ENCODE measurements at places on chromosomes 2 and 18.

GRCh38 chr18:41771973-41772372 is 183.1 kb upstream of the PIK3C3 start:
- no peak for DNase-seq

DNA sequence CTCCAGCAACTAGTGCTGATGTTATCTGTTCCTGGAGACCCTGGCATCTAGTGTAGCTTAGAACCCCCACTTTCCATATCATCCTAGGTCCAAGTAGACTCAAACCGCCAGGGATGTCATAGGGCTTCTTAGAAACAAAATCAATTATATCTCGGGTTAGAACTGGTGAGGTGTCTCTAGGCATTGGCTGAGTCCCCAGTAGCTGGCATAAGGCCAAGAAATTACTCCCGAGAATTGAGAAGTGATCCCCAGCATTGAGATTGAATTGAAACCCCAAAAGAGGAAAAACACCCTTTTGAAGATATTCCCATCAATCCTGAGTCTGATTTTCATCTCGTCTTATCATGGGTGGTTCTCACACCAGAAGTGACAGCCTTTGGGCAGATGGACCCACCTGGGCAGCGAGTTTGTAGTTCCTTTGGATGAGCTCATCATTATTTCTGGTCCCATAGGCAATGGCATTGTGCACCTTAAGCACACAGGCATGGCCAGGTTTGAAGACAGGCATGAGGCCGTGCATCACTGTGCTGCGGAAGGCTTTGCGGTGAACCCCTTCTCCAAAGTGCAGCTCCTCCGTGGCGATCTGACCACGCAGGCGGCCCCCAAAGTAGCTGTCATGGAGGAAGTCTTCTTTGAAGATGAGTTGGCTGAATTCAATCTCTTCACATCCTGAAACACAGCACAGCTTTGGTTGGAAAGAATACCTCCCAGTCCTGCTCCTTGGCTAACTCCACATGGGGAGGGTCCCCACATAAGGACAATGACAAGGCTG is 112.2 kb downstream of the ALPK2 start:
- DNase-seq = no peak

- DNase-seq = no peak
Measured at GRCh38 chr2:42804338-42804737, 12.0 kb upstream of the HAAO start.

- no peak for DNase-seq
Measured at GRCh38 chr2:165544897-165545296, 75.4 kb downstream of the CSRNP3 start.

- no peak for DNase-seq
Measured at GRCh38 chr18:28691496-28691840, 514.5 kb upstream of the CDH2 start.

DNA sequence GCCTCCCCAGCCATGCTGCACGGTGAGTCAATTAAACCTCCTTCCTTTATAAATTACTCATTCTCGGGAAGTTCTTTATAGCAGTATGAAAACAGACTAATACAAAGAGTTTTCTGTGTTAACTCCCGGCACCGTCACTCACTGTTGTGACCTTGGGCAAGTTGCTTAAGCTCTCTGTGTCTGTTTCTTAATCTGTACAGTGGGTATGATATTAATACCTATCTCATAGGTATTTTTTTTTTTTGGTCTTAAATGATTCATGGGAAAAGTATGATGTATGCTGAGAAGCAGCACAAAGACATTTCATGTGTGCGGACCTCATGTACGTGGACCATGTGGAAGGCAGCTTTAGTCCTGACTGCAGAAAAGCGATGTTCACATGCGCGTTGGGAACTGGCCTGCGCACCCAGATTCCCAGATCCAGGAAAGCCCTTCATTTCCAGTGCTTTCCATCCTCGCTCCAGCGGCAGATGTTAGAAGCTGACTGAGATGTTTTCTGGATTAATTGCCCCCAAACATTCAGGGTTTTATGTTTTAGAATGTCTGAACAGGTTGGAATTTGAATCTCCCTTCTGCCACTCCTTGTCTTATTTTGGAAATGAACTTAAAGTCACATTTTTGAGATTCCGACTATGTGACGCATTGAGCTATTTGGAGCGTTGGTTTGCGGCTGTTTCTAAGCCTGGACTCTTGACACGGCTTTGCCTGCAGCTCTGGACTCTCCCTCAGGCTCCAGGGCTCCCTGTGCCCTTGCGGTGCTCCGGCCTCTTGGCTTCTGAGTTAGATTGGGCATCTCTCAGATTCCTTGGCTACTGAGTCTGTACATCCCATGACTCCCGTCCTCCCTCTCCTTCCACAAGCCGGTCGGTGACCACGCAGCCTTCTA is 61.4 kb downstream of the SLC4A3 start:
- DNase-seq = no peak

DNA sequence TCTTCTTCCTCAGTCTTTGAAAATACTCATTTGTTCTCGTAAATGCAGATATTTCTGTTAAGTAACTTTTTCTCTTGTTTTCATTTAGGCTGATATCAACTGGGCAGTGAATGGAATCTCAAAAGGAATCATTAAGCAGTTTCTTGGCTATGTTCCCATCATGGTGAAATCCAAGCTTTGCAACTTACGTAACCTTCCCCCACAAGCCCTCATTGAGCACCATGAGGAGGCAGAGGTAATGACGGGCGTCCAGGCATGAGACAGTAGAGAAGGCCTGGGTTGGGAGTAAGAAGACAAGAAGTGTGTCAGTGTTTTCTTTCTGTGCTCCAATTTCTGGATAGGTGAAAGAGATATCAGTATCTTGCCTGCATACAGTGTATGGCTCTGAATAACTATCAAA is 5.1 kb downstream of the POLR1B start:
- DNase-seq = no peak

GRCh38 chr18:76445741-76446232 is 49.3 kb downstream of the ZNF516 start:
- no peak for DNase-seq

DNA sequence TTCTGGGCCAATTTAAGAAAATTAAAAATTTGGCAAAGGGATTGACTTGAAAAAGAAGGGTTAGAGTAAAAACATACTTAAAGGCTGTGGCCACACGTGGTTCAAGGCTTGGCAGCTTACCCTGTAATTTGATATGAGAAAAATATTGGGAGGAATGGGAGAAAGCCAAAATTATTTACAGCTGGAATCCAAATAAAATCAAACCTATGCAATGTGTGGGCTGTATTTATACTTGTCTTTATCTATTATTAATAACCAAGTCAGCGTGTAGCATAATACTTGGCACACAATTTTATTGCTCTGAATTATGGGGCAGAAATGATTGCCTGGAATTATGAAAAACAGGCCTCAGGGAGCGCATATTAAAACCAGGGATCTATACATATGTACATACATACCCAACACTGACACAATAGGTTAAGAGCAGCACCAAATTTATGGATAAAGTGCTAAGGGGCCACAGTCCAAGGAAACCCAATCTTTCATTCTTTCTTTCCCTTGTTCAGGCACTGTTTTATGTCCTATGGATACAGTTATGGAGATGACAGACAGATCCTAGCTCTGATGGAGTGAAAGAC is 35.6 kb downstream of the FAM124B start:
- no peak for DNase-seq

DNA sequence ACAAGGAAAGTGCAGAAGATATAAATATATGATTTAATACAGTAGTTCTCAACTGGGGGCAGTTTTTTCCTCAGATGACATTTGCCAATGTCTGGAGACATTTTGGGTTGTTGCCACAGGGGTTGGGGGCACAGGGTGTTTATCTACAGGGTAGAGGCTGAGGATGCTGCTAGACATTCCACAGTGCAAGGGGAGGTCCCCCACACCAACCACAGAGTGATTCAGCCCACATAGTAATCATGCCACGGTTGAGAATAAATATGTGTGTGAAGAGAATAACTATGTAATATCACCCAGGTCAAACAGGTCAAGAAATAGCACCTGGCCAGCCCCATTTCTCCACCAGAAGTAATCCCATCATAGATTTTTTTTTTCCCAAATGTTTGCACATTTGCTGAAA is 17.9 kb downstream of the DYSF start:
- no peak for DNase-seq

DNA sequence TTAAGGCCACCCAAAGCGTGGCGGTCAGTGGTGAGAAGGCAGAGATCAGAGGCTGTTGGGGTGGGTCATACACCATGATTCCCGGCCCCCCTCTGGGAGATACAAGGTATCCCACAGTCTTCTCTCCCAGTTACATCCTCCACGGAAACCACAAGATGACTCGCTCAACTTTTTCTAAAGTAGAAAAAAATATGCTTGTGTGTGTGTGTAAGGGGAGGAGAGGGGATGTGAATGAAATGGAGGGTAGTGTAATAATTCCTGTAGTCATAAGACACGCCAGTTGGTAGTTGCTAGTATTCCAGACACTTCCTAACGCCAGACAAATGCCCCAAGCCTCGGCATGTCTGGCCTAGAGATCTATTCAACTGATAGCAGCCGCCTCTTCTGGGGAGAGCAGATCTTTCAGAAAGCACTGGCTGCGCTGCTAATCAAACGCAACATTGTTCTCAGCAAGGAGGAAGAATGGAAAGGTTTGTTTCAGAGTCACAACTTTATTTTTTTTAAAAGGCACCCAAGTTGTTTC is 143.5 kb downstream of the TGIF1 start:
- DNase-seq = no peak
